ENCODE measurements at places on chromosomes 4 and X.

GRCh38 chr4:145815626-145816025 lies 123.0 kb downstream of the ZNF827 start:
- DNase-seq, result no peak

- no peak for DNase-seq
Measured at GRCh38 chr4:15756361-15756861, 21.7 kb upstream of the CD38 start.

DNA sequence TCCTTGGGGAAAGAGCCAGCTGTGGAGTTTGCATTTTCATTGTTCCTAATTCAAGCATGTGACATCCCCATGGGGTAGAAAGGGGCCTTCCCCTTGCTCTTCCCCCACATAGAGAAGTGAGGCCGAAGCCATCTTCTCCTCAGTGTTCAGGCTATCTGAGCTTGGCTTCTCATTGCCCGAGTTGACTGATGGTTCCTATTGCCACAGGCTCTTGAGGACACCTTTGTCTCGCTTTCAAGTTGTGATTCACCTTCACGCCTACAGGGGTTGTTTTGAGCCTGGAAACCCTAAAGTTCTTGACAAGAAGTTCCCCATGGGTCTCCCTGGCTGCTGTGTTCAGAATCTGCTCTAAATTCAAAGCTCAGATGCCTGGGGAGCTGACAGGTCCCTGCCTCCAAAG lies 25.0 kb downstream of the CCNQ start:
- no peak for DNase-seq

DNA sequence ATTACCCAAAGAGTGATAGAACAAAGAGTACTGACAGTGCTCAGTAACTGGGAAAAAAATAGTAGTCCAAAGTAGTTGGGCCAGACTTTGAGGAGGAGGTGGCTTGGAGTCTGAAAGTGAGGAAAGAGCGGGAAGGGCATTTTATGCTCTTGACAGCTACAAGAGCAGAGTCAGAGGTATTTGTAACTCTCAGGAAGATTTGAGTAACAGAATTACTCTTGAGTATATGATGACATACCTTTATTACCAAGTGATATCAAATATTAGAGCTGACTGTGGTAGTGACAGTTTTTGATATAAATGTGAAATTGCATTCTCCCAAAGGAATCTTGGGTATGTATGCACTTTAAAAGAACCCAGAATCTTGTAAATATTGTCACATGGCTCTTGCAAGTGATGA lies 2.2 kb downstream of the SLAIN2 start:
- DNase-seq, result no peak

Data from NCI-H774 (cell line).